Breast epithelium (tissue), 4 donors: ENCODE measurements at places on chromosomes 12 and 14. TPM values are rescaled to one million over a fixed set of nuclear protein-coding genes. Genes with fewer than 3 reads are reported as not detected.

GRCh38 chr12:93379326-93379980 is 1.7 kb downstream of the NUDT4 start:
- peak overlapping the region; percentile 97 for H3K27ac ChIP-seq
- no peak for DNase-seq
- no peaks in the 10 kb centered on the region for H3K4me1 ChIP-seq
- peak overlapping the region; percentile 89 for H3K4me3 ChIP-seq

PLA2G1B gene
- not detected for total RNA-seq

CPNE6 gene
- total RNA-seq = not detected

ZNF268 gene
- 23.3 TPM for total RNA-seq

DNA sequence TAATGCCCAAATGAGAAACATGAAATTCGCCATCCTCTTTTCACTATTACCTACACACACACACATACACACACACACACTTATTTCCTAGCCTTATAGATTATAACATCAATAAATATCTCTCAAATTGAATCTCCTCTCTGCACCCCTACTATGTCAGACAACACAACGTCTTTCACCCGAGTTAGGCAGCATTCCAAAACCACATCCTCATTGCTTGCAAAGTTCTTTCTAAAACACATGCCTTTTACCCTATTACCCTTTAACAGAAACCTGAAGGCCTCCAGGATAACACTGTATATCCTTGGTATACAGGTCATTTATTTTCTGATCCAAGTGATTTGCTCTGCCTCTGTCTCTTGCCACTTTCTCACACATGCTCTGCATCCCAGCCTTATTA is 56.3 kb downstream of the KCNH5 start:
- H3K27ac ChIP-seq = no peak overlapping the region
- no peak for DNase-seq
- H3K4me3 ChIP-seq = no peak overlapping the region
- no peaks in the 10 kb centered on the region for H3K27me3 ChIP-seq
- no peaks in the 10 kb centered on the region for H3K4me1 ChIP-seq
- no peaks in the 10 kb centered on the region for H3K36me3 ChIP-seq
